ENCODE measurements at places on chromosomes 12 and 14. TPM values are rescaled to one million over a fixed set of nuclear protein-coding genes. Genes with fewer than 3 reads are reported as not detected.

The NPC2 gene
- total RNA-seq = 238 TPM

The TCL1B gene
- total RNA-seq = not detected

The GALC gene
- 10.9 TPM for total RNA-seq

The PTPN21 gene
- total RNA-seq = 6.4 TPM

The DGKA gene
- total RNA-seq = 17.0 TPM

The AICDA gene
- 0.13 TPM for total RNA-seq

The EID3 gene
- total RNA-seq = 7.3 TPM

The MFAP5 gene
- 0.06 TPM for total RNA-seq

Measured in A549 treated with GW870086 at 1 μM for 4 hours (cell line).